ENCODE measurements at places on chromosomes 13 and 19.

- peak; percentile 29 for DNase-seq
Measured at GRCh38 chr19:3098515-3099346, 4.6 kb downstream of the GNA11 start.

DNA sequence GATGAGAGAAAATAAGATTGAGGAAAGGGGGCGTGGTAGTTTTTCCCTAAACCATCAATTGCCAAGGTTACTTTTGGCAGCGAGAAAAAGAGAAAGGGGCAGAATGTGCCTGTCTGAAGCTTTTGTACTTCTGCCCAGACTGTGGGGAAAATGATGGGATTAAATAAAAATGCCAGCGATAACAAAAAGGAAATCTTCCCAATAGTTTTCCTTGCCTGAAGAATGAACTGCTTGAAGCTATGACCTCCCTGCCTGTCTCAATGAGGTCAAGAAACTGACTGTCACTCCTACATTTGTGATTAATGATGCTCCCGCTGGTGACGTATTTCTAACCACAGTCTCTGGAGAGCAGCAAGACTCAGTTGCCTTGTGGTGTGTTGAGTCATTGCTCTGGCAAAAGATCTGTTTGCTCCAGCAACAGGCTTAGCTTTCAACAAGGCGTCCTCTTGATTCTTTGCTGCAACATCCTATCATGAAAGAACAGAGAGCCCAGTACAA is 1051.5 kb downstream of the DIAPH3 start:
- no peak for DNase-seq

DNA sequence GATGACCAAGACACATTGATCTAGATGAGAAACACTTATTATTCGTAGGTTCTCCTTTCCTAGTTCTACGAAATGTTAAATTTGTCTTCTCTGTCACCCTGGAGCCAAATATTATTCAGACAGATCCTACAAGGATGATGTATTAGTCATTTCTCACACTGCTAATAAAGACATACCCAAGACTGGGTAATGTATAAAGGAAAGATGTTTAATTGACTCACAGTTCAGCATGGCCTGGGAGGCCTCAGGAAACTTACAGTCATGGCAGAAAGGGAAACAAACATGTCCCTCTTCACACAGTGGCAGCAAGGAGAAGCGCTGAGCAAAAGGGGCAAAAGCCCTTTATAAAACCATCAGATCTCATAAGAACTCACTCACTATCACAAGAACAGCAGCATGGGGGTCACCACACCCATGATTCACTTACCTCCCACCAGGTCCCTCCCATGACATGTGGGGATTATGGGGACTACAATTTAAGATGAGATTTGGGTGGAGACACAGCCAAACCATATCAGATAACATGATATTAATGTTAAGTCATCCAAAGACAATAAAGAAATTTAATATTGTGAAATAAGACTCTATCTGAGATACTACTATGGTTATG is 1248.8 kb upstream of the SLC10A2 start:
- DNase-seq, result no peak

DNA sequence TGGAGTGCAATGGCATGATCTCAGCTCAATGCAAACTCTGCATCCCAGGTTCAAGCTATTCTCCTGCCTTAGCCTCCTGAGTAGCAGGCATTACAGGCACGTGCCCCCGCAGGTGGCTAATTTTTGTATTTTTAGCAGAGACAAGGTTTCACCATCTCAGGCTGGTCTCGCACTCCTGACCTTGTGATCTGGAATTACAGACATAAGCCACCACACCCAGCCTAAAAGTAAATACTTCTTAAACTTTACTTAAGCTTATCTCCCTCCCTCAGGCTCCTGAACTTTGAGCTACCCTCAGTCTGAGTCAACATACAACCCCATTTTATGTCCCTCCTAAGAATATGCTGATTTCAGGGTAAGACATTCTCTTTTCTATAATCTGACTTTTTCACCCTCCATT is 66.1 kb downstream of the ZNF486 start:
- DNase-seq, result no peak

DNA sequence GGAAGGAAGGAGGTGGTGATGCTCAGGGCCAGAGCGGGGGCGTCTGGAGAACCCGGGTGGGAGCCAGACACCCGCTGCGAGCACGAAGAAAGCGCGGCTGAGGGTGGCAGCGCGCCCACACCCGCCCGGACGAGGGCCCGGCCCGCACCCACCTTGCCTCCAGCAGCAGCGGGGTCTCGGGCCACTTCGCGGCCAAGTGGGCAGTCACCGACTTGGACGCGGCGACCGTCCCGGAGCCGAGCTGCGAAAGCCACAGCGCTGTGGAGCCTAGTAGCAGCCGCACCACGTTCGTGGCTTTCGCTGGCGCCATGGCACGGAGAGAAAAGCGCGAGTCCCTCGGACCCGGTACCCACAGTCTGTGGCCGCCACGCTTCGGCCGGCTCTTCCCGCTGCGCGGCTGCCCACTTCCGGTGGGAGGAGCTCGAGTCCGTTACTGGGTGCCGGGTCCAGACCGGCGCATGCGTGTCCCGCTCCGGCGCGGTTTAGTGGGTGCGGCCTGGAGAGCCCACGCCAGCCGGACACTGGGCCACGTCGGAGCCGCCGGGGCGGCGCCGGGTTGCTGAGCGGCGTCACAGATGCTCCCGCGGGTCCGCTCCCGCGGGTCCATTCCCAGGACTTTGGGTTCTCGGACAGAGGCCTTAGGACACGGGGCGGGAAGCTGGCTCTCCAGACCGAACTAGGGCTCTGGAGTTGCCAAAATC is at the start of gene UGGT2:
UGGT2 (minus strand) TSS at position 399 of the 701 bp plus-strand sequence; CDS start at position 310, 89 bp downstream.
- DNase-seq, result no peak

DNA sequence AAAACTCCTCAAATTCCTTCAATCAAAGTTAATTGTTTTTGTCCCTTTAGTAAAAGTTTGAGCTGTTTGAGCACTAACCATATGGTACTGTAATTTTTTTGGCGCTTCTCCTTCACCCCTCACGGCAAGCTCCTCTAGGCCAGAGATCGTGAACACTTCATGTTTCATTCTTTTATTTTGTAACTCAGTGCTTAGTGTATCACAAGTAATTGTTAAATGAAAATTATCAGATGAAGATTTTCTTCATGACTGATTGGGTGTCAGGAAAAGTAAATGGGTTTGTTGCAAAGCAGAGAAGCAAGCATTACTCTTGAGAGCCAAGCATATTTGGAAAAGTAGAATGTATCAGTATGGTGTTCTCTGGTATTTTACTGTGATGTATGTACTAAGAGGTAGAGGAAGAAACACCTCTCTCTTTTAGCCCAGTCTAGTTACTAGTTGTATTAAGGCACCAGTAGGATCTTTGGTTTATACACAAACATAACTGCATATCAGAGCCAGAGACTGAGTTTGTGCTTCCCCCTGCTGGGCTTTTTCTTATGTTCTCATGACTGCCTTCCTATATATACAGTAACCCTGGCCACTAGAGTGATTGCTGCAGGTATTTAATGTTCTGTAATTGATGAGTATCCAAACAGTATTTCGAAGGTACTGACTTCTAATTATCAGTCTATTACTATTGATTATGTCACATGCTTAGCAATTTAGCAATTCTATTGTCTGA is 202.3 kb upstream of the KLHL1 start:
- no peak for DNase-seq

DNA sequence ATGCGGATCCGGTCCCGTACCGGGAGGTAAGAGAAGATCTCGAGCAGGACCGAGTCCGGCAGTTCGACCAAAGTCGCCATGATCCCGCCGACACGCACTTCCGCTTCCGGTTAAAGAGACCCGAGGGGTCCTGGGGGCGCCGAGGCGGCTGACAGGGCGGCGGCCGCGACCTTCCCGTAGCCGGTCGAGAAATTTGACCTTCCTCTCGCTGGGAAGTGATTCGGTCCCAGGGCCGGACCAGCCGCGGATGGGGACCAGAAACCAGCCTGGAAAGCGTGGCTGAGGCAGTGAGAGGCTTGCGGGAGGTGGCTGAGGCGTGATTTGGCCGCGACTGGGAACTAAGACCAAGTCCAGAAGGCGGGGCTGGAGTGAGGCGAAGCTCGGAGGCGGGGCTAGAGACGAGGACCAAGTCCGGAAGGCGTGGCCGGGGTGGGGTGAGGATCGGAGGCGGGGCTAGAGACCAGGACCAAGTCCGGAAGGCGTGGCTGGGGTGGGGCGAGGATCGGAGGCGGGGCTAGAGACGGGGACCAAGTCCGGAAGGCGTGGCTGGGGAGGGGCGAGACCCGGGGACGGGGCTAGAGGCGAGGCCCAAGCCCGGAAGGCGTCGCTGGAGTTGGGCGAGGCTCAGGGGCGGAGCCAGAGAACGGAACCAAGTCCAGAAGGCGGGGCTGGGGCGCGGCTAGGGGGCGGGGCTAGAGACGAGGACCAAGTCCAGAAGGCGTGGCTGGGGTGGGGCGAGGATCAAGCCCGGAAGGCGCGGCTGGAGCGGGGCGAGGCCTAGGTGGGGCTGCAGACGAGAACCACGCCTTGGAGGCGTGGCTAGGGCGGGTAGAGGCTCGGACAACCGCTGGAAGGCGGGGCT is at the start of gene FBXL12:
FBXL12 (minus strand) TSS at position 346 of the 862 bp plus-strand sequence; CDS start at position 80, 266 bp downstream.
- peak; percentile 100 for DNase-seq

- peak; percentile 9 for DNase-seq
Measured at GRCh38 chr13:50915565-50915964, 6.0 kb downstream of the RNASEH2B start.

- no peak for DNase-seq
Measured at GRCh38 chr13:43303033-43303729, 279.8 kb downstream of the DNAJC15 start.

DNA sequence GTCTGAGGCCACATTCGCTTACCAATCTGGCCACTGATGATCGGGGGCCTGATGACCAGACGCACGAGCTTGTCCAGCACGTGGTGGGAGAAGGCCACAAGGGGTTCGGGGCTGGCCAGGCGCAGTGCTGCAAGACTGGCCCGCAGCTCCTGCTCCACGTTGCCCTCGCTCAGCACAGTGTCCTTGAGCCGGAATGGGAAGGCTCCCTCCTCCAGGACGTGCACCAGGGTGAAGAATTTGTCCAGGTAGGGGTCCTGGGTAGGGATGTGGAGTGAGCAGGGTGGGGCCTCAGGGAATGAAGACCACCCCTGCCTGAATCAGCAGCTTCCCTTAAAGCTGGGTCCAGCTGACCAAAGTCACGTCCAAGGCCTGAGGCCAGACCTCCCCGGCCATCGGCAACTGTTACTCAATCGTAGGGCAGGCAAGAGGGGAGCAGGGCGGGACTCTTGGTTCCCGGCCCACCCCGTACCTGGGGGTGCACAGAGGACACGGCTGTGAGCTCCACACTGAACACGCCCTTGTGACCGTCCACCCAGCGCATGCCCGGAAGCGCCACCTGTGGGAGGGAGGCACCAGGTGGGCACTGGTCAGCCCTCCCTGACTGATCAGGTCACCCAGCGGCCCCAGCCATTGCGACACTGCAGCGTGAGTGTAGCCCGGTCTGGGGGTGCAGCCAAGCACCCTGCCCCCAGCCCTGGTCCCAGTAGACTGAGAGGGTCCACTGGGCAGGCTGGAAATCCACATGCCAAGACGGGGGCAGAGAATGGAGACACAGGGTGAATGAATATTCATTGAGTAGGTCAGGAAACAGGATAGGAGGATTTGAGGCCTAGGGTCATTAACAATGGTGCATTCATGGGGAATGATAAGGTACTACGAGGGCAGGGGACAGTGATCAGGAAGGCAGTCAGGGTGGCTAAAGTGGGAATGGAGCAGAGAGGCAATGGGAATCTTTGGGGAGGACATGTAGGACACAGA is 2.8 kb upstream of the ANGPTL8 start:
- no peak for DNase-seq

GRCh38 chr13:25963674-25964073 is 88.1 kb downstream of the SHISA2 start:
- no peak for DNase-seq

DNA sequence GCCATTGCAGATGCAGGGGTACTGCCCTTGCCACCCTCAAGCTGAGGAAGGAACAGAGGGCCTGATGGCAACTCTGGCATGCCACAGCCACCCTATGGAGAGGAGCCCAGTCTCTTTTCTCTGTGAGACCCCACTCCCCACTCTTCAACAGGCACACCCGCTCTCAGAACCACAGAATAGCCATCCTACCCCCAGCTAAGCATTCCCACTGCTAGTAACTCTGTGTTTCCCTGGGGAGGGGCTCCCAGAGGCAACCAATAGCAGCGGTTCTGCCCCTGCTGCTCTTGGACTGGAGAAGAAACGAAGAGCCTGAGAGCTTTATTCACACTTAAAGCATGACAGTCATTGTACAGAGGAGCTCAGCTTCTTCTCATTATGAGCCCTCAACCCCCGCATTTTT is 49.3 kb downstream of the UBL3 start:
- no peak for DNase-seq

- DNase-seq, result no peak
Measured at GRCh38 chr13:76828316-76828741, 57.9 kb downstream of the KCTD12 start.

DNA sequence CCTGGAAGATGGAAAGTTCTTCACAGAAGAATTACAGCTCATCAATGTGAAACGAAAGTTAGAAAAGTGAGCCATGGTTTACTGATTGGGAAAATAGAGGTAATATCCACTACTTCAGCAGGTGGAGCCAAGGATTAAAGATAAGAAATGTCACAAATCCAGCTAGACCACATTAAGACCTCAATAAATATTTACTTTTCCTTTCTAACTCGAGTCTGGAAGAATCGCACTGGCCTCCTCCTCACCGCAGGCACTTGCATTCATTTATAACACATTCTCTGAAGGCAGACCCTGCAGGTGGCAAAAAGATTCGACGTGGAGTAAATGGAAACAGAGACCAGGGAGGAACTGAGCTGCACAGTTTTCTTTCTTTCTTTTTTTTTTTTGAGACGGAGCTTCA is 7.4 kb downstream of the SLC35E1 start:
- no peak for DNase-seq

GRCh38 chr13:71806886-71807285 is 60.1 kb downstream of the DACH1 start:
- DNase-seq, result no peak

DNA sequence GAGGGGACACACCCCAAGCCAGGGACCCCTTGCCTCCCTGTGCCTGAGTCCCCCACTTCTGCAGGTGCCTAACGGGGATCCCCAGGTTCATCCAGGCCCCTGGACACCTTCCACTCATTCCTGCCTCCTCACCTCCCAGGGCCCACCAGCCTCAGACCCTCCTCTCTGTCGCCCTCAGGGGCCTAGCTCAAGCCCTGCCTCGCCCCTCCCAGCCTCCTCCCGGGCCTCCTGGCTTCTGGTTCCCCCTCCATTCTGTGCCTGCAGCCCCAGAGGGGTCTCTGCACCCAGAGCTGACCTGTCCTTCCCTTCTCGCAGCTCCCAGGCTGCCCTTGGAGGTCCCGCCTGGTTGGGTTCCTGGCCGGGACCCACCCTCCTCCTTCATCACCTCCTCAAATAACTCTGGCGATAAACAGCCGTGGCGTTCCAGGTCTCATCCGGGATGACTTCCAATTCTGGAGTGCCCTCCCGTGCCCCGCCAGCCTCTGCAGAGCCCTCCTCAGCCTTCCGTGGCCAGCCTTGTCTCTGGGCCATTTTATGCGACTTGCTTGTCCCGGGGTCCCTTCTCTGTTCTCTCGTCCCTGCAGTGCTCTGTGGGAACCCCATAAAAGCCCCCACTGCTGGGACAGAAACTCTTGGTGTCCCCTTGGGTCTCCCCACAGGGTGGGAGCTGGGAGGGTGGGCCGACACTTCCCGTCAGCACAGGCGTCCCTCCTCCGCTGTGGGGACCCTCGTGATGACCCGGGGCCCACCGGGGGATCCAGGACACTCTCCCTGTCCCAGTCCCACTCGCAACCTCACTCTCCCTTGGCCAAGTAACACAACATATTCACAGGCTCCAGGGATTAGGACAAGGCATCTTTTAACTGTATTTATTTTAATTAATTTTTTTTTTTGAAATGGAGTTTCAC is 9.2 kb downstream of the JOSD2 start:
- no peak for DNase-seq
